HT-29 (cell line): ENCODE measurements at places on chromosomes 7 and 10. TPM values are rescaled to one million over a fixed set of nuclear protein-coding genes. Genes with fewer than 3 reads are reported as not detected.

The IFT22 gene
- 23.5 and 29.4 TPM in 2 replicates for total RNA-seq

The TECPR1 gene
- total RNA-seq, result 36.2 and 47.6 TPM in 2 replicates

The DEPP1 gene
- 67.2 and 68.3 TPM in 2 replicates for total RNA-seq

The MMD2 gene
- total RNA-seq, result not detected in 2 replicates

The KCP gene
- total RNA-seq, result 1.0 and 1.2 TPM in 2 replicates

DNA sequence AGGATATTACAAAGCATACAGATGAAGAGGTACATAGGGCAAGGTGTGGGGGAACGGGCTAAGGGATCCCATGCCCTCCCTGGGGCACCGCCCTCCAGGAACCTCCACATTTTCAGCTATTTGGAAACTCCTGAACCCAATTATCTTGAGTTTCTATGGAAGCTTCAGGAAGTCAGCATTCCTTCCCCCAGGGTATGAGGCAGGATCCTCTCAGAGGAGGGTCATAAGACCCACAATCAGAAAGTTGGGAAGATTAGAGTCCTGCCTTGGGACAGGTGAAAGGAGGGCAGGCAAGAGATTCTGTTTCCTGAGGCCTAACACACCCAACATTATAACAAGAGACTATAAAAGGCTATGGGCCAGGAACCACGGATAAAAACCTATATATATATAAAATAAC is 98.0 kb downstream of the RALA start:
- DNase-seq, result no peak

DNA sequence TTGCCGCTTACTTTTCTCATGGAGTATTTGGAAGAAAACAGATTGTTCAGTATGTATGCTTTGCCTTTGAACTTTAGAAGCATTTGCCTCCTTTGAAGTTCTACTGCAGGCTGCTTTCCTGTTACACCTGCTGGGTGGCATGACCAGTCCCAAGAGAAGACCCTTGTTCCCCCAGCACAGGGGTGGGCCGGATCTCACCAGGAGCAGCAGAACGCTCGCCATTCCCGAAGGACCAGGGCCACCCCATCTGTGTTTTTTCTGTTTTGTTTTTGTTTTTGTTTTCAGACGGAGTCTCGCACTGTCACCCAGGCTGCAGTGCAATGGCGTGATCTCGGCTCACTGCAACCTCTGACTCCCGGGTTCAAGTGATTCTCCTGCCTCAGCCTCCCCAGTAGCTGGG is 493.6 kb downstream of the PTPRN2 start:
- DNase-seq, result no peak

DNA sequence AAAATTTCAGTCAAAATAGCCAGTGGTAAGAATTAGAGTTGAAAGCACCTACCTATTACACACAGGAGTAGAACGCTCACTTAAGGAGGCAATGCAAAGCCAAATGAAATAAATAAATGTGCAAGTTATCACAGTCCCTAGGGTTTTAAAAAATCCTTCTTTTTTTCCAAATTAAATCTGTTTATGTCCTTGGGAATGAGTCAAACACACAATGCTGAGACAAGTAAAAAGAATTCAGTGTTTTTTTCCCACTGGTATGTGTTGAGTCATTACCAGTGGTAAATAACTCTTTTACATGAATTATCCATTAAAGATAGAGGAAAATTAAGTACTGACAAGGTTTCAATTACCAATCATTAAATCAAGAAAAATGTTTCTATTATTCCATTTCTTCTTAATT is 438.6 kb downstream of the TNS3 start:
- no peak for DNase-seq

DNA sequence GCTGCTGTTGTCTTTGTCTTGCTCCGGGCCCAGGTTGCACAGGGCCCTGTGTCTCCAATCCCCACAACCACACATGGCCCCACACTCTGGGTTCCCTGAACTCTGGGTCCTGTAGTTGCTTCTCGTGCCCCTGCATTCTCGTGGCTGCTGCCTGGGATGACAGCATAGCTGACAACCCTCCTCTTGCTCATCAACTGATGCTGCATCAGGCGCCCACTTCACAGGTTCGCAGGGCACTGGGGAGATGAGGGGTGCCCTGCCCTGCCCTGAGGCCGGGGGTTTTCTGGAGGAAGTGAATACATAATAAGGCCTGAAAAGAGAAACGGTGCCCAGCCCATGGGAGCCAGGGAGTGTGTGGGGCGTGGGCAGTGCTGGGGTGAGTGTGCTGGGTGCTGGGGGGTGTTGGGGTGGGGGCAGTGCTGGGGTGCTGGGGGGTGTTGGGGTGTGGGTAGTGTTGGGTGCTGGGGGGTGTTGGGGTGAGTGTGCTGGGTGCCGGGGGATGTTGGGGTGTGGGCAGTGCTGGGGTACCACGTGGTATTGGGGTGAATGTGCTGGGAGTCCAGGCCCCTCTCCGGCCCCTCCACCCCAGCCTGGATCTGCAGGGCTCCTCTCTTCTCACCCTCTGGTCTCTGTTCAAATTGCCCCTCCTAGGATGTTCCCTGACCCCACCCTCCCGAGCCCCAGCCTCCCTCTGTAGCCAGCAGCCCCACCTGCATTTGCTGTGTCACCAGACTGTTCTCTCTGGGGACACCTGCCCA is 2.0 kb upstream of the MTG1 start:
- no peak for DNase-seq

DNA sequence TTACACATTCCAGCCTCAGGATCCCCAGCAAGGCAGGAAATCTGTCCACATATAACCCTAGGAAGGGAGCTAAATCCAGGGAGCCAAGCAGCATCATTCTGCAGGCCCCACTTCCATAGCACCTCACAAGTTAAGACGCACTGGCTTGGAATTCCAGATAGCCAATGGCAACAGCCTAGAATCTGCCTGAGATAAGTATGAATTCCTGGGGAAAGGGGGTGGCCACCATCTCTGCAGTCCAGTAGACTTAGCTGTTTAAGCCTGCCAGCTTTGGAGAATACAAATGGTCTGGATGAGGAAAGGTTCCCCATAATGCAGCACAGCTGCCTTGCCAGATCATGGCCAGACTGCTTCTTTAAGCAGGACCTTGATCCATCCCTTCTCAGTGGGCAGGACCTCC is 179.4 kb upstream of the PRSS1 start:
- no peak for DNase-seq
